ENCODE measurements at places on chromosomes 2 and 18.

GRCh38 chr2:203626952-203627681 lies 79.3 kb upstream of the CD28 start:
- DNase-seq = no peak

GRCh38 chr2:191128172-191128910 lies 22.5 kb downstream of the STAT4 start:
- no peak for DNase-seq

DNA sequence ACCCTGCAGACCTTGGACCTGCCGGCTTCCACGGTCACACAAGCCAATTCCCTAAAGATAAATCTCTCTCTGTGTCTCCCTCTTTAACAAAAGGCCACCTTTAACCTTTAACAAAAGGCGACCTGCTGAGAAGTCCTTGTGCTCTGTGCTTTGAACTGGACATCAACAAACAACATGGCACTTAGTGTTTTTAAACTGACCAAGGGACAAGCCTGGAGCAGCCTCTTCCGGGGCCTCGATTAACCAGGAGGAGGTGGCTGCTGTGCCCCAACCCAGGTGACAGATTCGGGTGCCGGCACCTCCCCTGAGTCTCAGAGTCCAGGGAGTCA lies 135.3 kb downstream of the RTP5 start:
- DNase-seq = no peak

DNA sequence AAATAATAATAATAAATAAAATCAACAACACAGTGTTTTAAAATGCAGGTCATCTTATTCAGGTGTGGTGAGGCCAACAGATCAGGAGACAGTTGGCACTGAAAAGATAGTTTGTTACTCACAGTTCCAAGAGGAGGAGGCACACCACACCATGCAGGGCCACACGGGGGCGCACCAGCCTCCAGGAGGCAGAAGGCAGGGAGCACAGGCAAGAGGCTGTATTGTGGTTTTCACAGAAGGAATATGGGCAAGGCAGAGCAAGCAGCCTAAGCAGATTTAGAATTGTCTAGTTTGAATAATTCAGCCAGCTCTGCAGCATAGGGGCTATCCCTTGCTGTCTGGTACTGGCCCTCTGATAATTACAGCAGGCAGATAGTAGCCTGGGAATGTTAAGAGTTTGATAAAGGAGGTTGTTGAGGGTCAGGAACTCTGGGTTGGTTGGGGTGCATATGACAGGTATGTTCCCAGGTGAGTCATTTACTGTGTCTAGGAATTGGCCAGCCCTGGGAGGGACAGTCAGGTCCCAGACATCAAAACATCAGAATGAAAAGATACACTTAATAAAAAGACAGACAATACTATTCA lies 31.3 kb downstream of the KIAA2012 start:
- DNase-seq = no peak

GRCh38 chr2:146994246-146994645 lies 850.6 kb upstream of the ACVR2A start:
- no peak for DNase-seq

GRCh38 chr18:63979409-63979920 lies 9.6 kb downstream of the SERPINB8 start:
- no peak for DNase-seq

DNA sequence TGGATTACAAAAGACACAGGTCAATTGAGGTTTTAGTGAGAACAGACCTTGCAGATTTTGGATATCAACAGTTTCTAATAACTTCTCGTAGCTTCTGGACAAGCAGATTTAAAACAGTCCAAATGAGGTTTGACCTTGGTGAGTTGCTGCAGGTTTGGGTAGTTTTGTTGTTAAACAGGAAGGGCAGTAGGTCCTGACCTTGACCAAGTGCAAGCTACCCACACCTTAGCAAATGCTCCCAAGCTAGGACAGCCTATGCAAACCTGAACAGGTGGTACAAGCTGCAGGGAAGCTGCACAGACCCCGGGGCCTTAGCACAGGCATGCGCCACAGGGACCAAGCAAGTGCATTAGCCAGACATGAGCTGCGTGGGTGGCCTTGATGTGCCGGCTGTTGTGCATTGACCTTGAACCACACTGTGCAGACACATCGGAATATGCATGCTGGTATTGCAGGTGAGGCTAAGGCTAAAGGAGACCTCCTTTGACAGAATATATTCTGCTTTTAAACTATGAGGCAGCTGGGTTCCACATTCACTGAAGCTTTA lies 40.2 kb upstream of the AGAP1 start:
- DNase-seq = no peak

- DNase-seq = no peak
Measured at GRCh38 chr2:223486751-223487150, 115.4 kb downstream of the SCG2 start.

GRCh38 chr2:182784777-182785176 lies 68.7 kb downstream of the DNAJC10 start:
- DNase-seq = peak; percentile 35

DNA sequence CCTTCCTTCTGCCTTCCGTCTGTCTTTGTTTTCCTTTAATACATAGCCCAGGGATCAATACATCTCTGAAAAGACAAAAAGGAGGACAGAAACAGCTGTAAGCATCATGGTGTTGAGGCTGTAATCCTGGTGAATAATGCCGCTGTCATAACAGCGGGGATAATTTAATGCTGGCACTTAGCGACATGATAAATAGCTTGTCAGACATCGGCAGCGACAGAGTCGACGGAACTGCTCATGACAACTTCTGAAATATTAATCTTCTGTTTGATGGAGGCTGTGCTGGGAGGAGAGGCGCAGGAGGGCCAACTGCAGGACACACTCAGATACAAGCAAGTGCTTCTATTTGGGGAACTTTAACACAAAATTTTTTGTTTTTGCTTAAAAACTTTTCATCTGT lies 602.2 kb downstream of the GALR1 start:
- DNase-seq = no peak
